HS-5 (cell line): ENCODE measurements at places on chromosomes 4 and X.

DNA sequence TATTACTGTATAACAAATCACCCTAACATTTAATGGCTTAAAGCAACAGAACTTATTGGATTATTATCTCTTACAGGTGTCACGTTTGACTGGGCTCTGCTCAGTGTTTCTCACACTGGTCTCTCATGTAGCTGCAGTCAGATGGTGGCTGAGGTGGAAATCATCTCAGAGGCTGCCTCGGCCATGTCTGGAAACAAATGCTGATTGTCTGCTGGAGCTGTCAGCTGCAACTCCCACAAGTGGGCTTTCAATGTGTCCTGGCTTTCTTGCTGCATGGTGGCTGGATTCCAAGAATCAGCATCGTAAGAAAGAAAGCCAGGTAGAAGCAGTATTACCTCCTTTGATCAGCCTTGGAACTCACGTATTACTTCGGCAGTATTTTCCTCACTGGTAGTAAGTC, 277.6 kb downstream of the SPANXN1 start:
- no peak for DNase-seq

DNA sequence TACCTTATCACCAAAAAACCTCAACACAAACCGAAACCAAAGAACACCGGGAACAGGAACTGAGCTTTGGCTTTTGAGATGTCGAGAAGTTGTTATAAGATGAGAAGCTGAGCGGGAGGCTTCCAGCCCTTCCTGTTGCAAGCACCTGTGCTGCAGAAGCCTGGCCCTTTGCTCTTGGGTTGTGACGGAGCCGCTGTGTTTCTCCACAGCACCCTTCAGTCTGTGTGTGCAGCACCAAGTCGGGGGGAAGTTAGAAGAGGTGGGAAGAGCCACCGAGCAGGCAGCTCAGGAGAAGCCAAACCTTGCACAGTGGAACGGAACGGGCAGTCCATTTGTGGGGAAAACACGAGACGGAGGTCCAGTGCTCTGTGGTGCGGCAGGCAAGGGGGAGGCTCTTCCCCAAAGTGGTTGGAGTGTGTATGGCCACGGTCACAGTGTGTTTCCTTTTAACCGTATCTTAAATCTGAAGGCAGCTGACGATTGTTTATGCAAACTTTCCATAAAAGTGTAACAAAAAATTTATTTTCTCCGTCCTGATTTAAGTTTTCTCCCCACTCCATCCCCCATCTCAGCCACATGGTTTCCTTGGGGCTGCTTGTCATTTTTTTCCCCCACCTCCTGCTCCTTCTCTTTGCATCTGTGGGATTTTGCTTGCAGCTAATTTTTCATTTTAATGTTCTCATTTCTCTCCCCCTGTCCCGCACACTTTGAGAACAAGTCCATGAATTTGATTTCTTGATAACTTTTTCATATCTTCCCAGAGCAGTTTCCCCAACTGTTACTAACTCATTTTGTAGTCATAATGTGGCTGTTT, 123.7 kb downstream of the STOX2 start:
- no peak for DNase-seq

DNA sequence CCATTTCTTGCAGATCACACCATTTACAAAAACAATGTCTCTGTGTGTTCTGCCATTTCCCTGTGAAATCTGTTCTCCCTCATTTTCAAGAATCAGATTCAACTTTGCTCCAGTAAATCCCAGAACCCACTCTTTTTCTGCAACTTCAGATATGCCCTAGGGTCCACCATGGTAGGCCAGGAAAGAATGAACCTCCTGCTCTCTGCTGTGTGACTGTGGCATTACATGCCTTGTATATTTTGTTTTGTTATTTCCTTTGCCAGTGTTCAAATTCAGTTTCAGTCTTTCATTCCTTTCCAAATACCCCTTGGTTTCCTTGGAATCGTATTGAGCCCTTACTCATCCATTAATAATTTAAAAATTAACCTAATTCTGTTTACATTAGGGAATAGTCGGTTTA, 290.2 kb upstream of the VCX start:
- DNase-seq: no peak

GRCh38 chrX:5718651-5719050, 510.0 kb downstream of the NLGN4X start:
- no peak for DNase-seq

GRCh38 chrX:36908801-36909675, 99.1 kb upstream of the FAM47C start:
- DNase-seq: peak; percentile 15

- DNase-seq: no peak
These were observed 69.2 kb downstream of the STK32B start for GRCh38 chr4:5120468-5120867.

DNA sequence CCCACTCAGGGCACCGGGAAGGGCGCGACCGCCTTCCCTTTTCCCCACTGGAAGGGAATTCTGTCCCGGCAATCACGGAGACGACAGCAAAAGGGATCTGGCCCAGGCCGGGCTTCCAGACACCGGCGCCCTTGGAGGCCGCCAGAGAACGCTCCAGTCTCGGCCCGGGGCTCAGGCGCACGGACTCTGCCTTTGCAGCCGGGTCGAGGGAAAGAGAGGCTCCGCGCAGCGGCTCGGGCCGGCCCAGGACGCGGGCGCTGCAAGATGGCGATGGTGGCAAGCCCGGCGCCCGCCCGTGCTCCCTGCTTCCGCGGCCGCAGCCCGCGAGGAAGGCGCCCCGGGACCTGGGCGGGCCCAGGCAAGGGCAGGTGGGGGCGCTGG, 1.1 kb downstream of the CTBP1 start:
- DNase-seq: no peak

GRCh38 chr4:165875446-165875845, 2.4 kb downstream of the TLL1 start:
- DNase-seq: no peak

DNA sequence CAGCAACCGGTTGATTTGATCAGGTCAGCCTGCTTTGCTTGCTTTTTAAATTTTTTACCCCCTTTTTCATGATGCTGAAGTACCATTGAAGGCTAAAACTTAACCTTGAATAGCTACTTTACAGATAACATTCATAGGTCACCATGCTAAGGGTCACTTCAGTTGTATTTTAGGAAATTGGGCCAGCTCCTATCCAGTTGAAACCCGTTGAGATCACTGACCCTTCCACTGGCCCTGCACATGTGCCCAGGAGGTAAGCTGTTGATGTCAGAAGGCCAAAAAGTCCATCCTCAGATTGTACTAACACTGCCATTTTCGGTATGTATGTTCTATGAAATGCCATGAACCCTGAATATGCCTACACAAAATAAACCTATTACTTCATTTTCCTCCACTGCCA, 133.0 kb upstream of the FAT4 start:
- DNase-seq: no peak

DNA sequence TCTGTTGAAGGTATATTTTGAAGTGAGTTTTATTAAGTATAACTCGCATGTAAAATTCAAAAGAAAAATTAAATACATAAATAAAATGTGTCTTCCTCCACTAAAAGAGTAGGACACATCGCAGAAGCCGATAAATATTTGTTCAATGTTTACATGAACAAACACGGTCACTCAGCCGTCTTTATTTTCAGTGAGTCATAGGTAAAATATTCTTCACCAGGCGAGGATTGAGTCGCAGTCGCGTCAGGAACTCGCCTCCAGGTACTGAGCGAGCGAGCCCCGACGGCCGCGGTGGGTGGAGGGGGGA, 271 bp upstream of the FUNDC2 start:
- DNase-seq: no peak

DNA sequence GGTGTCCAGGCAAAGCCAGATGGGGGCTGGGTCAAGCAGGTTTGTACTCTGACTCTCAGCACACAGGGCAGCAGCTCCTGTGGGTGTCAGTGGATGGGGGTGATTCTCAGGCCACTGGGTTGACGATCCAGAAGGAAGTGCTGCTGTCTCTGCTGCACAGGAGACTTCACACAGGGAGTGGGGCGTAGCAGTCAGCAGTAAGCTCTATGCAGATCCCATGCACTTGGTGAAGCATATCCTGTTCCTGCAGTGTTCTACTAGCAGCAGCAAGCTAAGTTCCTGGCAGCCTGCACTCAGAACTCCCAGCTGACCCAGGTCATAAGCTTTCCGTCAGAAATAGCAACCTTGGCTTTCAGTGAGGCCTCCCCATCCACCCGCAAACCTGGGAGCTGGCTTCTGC, 117.6 kb upstream of the NDST3 start:
- DNase-seq: no peak
